ENCODE measurements at places on chromosomes 3 and 15. TPM values are rescaled to one million over a fixed set of nuclear protein-coding genes. Genes with fewer than 3 reads are reported as not detected.

Gene FBLN2
- 17.4 TPM for total RNA-seq

Gene PLXNB1
- total RNA-seq, result 74.7 TPM

Gene TF
- total RNA-seq, result under 0.01 TPM

Gene ROPN1
- total RNA-seq, result not detected

Gene GP5
- not detected for total RNA-seq
